ENCODE measurements at places on chromosomes 4 and X.

DNA sequence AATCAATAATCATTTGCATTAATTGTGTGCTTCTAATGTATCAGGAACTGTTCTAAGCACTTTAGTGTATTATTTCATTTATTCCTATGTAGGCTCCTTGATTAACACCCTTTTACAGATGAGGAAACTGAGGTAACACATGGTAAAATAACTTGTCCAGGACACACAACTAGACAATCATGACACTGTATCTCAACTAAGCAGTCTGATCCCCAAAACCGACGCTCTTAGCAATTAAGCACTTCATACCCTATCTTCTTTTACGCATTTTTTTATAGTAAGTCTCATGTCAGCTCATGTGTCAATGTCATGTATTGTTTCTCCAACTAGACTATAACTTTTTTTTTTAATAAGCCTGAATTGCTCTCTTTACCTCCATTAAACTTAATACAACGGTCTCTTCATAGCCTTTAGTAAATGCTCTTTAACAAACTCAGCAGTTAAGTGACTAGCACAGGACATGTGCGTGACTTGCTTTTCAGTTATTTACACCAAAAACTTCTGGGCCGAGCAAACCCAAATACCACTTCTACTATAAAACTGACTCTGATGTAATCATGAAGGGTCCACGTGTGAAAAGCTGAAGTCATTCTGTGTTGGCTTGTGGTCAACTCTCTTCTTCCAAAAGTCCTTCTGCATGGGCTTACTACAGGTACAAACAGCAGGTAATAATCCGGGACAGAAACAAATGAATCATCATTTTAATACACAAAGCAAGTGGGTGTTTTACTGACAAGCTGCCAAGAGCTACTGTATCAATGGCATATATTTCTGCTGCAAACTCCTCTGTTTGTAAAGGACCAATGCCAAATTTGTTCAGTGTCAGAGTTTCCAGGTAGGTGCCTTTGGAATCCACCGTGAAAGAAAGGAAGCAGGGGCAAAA is 7.9 kb upstream of the AMBN start:
- DNase-seq = no peak

- peak; percentile 48 for DNase-seq
These were observed 255.1 kb upstream of the GPC4 start for GRCh38 chrX:133670383-133670782.

DNA sequence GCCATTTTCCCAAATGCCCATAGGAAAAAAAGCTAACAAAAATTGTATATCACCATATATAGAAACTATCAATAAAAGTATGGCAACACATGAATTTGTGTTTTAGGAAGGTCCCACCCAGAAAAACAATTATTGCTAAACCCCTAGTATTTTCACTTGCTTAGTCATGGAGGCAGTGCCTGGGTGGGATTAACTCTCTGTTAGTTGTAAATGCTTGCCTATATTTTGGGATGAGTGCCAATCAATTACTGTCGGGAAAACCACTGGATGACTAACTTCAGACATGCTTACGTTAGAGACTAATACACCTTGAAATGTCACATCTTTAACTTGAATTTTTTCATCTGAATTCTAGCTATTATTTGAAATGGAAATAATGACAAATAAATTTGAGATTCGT is 33.9 kb downstream of the TMPRSS11A start:
- no peak for DNase-seq

- no peak for DNase-seq
These were observed 46.7 kb downstream of the PTCHD1 start for GRCh38 chrX:23381099-23382087.

GRCh38 chr4:4425696-4426095 is 38.8 kb downstream of the NSG1 start:
- DNase-seq = no peak

- no peak for DNase-seq
These were observed 323.9 kb downstream of the TENM3 start for GRCh38 chr4:182567119-182567518.

DNA sequence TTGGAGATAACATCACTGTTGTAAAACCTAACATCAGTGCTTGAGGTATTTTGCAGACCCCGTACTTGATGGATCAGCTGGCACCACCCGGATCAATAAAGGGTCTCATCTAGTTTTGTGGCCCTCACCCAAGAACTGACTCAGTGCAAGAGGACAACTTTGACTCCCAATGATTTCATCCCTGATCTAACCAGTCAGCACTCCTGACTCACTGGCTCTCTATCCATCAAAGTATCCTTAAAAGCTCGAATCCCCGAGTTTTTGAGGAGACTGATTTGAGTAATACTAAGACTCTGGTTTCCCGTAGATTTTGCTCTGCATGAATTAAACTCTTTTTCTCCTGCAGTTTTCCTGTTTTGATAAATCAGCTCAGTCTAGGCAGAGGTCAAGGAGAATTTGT is 2498.1 kb downstream of the PCDH7 start:
- no peak for DNase-seq

DNA sequence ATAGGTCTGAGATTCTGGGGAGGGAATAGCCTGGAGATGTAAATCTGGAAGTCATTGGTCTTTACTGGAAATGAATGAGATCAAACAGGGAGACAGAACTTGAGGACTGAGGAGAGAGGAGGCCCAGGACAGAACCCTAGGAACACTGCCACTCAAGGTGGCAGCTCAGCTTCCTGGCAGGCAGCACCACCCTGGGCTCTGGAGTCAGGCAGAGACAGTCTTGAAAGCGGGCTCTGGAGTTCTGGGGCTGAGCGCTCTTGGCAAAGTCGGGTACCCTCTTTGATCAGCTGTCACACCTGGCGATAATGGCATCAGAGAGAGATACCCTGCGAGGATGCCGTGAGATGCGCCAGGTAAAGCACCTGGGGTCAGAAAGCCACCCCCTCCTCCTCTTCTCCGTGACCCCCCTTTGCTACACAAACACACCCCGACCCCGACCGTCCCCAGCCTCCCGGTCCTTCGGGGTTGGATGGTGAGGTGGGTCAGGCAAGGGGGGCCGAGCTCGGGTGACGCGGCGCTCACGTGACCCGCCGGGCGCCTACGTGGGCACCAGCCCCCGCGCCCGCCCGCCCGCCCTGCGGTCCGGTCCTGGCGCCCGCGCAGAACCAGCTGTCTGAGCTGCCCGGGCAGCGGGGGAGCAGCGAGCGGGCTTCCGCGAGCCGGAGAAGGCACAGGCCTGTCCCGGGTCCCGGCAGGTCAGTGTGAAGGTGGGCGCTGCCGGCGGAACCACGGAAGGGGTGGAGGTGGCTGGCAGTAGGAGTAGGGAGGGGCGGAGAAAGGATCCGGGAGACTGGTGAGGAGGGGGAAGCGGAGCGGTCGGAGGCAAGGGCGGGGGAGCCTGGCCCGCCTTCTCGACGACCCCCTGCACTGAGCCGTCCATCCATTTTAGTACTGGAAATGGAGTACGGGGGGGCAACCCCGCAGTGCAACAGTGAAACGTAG is at the start of gene TCEAL3:
Gene TCEAL3 (plus strand): TSS at position 600 of the 942 bp plus-strand sequence. CDS start 1,102 bp downstream, outside the sequence.
- peak; percentile 51 for DNase-seq

- DNase-seq = no peak
These were observed 419.7 kb downstream of the MAPK10 start for GRCh38 chr4:85940151-85940550.

DNA sequence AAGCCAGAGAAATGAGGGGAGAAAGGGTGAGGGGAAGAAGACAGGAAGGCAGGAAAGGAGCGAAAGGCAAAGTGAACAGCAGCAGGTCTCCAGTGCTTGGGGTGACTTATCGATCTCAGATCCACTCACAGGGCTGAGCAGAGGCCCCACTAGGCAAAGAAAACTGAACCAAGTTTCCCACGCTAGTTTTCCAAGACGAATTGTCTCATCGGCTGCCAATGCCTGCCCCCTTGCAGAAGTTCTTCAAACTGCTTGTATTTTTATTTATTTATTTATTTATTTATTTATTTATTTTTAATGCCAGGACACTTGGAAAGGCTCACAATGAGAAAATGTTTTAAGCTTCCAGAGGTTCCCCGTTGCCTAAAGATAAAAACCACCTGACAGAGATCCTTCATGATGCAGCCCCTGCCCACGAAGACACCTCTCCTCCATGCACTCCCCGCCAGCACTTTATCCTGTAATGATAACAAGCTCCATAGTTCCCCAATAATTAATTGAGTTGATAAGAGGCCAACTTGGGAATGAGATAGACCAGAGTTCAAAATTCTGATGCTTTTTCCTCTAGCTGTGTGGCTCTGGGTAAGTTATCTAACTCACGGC is 43.2 kb downstream of the QDPR start:
- DNase-seq = peak; percentile 4

- DNase-seq = no peak
These were observed 155.6 kb upstream of the CXCL13 start for GRCh38 chr4:77450006-77450405.

DNA sequence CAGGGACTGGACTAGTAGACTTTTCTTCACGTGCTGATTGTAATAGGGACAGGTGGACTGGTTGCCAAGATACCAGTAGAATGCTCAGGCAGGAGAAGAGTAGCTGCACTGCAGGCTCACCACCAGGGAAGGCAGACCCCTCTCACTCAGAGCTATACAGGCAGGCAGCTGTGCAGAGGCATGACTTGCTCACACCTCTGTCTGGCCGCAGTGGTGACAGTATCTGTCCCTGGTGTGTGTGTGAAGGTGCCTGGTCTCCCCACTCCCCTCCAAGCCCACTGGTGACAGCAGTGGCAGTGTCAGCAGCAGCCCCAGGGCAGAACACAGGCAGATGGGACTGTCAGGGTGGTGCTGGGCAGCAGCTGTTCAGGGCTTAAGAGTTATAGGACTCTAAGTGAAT is 140.7 kb downstream of the RPS6KA6 start:
- DNase-seq = no peak

DNA sequence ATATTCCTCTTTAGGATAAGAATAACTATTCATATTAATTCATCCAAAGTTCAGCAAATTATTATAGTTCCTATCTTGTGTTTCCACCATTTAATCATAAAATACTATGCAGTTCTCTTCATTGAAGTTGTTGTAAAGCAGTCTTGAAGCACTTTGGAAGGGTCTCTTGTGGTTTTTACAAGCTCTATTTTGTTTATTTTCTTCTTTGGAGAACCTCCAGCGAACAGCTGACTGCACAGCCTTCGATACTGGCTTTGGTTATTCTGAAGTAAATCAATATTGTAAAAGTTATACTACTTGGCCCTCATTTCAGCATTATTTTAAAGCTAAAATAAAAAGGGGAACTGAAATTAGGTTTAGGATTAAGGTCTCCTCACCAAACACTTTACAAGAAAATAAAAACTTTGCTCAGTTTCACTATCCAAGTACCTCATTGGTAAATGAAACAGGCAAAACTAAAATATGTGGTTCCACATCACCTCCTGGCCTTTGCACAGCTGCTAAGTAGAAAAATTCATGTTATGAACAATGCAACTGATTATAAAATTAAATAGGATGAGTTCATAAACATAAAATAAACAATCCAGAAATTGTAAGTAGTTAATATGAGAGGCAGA is 1629.2 kb upstream of the ADGRL3 start:
- no peak for DNase-seq

DNA sequence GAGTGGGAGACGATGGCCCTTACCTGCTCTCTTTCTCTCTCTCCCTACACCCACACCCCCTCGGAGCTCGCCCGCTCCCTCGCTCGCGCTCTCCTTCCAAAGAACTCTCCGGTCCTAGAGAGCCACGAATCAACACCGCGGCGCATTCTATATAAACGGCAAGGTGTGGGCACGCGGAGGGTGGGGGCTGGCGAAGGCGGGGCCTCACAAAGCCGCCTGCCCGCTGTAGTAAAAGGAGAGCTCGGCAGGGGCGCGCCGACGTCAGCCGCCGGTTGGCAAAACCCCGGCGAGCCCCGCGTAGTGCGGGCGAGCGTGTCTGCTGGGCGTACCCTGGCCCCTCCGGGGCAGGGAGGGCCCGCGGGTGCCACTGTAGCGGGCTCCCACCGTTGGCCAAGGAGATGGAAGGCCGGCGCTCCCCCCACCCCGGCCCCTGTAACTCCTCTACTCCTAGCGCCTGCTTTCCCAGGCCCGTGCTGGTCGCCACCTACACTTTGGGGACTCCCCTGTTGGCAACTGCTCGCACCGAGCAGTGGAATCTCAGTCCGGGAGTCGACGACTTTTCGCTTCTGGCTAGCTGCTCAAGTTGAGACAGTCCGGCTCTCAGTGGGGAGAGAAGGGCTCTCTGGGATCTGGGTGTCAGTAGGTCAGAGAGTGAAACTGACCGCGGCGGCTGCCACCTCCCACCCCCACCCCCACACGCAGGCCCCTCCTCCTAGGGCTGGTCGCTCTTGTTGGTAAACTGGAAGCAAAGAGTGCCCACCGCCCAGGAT is 325.5 kb upstream of the F9 start:
- DNase-seq = no peak

DNA sequence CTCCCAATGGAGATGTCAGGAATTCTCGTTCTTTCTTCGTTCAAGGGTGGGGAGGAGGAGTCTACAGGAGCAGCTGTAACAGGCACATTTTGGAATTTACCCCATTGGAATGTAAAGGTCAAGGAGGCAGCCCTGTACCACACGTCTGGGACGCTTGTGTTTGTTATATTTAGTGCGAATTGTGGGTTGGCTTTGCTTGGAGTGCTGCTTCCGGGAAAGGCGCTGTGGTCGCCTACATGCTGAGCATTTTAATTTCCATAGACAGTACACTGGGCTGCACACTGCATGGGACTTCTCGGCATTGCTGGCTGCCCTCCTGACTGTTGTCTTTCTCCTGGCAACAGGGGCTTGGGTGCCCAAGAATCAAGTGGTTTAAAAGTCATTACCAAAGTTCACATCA is 12.8 kb downstream of the GYG2 start:
- no peak for DNase-seq

- DNase-seq = no peak
These were observed 976.5 kb downstream of the RPA4 start for GRCh38 chrX:97860226-97860625.
